Colonic mucosa (tissue), 4 donors: ENCODE measurements at places on chromosomes 3 and 15. TPM values are rescaled to one million over a fixed set of nuclear protein-coding genes. Genes with fewer than 3 reads are reported as not detected.

DNA sequence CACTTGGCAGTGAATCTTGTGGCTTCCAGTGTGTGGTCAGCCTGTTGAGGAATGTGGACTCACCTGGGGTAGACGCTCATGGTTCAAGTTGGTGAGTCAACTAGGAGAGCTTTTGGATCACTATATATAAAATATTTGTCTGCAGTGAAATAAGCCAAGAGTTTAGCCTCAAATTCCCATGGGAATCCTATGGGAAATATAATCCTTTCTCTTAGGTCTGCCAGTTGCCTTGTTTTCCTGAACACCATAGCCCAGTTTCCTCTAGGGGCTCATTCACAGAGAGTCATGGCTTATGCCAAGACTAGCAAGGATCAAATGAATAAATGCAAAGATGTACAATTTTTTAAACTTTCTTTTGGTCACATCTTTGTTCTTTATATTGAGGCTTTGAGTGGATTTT is 100.1 kb upstream of the NPHP3 start:
- no peak for DNase-seq

GRCh38 chr3:11907667-11908660 is 61.3 kb upstream of the TAMM41 start:
- no peak for DNase-seq

The GHSR gene
- not detected for total RNA-seq

DNA sequence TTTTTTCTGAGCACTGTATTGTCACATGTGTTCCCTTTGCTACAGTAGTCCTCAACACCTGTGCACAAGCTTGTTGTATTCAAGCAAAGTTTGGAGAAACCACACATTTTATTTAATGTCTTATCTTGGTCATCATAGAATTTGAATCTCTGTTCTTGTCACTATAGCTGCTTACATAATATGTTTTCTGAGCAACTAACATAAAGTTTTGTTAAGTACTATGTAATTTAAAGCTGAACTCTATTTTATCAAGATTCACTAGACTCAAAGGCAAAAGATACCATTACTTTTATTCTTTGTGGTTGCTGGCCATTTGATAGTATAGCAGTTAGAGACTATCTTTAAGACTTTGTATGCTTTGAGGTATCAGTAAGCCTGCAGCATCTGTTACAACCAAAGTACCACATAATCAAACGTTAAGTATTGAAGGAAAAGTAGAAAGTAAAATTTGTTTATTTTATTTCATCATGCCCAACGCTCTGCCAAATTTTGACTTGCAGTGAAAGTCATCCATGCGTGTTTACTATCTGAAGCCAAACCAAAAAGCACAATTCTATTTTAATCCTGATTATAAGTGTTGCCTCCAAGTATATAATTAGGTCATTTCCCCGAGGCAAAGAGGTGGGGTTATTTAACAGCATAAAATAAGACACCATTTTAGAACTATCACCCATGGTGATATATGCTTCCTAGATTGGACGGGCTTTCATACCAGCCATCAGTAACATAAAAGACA is 10.3 kb upstream of the ABHD10 start:
- no peak for DNase-seq

- DNase-seq = peak; percentile 51
Observed at GRCh38 chr15:80152896-80153876, at the start of gene FAH. Gene FAH (plus strand): TSS chr15:80152999. CDS start chr15:80153055, 56 bp downstream.

DNA sequence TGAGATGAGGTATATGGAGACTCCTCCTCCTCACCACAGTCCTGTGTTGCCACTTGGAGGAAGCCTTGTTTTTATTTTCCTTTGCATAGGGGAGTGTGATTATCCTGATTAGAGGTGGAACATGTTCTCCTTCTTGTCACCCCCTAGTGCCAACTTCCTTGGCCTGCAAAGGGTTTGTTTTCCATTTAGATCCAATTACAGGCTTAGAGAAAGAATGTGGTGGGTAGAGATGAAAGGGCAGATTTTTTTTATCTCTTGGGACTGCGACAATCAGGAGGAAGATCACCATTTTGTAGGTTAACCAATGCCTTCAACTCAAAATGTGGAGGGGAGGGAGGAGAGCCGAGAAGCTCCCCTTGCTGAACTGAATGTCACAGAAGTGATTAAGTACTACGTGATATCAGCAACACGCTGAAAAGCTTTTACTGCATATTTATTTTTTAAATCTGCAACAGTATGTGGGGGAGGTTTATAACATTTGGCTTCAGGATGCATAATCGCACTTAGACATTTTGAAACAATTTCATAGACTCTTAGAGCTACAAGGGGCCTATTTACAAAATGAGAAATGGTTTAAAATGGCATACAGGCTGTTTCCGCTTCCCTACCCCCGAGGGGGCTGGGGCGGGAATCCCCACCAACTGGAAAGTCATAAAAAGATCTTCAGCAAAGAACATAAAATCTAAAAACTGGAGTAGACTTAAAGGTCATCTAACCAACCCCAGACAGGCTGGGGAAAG is 2.4 kb downstream of the LMCD1 start:
- no peak for DNase-seq

The WDR48 gene
- total RNA-seq = 51.2 TPM

The CLDN16 gene
- not detected for total RNA-seq

- no peak for DNase-seq
Observed at GRCh38 chr15:36605604-36606263, 26.3 kb downstream of the CDIN1 start.

DNA sequence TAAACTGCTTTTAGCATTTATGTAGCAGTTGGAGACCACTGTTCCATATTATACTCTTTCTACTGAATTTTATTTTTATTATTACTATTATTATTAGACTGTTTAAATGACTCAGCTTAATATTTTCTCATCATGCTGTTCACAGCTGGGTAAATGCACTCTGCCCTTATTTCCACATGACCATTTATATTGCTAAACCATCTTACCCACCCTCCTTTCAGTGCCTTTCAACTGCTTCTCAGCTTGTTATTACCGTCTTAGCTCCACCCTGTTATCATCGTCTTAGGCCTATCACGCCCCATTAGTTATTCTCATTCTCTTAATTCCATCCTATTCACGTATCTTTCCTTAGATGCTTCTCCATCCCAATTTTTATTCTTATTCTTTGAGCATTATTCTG is 212.6 kb downstream of the GAP43 start:
- DNase-seq = no peak

The OSTN gene
- total RNA-seq = not detected

DNA sequence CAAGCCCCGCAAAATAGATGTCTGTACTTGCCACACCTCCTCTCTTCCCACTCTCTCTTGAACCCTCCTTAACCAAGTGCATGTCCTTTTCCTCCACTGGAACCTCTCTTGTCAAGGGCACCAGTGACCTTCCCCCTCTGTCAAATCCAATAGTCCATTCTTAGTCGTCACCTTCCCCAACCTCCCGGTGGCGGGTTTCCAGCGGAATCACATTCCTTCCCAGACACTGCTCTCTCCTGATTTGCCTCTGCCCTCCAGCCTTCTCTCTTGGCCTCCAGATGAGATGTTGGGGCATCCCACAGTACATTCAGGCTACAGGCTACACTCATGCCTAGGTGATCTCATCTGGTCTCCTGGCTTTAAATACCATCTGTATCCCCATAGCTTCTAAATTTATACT is 31.1 kb downstream of the SCN5A start:
- no peak for DNase-seq

DNA sequence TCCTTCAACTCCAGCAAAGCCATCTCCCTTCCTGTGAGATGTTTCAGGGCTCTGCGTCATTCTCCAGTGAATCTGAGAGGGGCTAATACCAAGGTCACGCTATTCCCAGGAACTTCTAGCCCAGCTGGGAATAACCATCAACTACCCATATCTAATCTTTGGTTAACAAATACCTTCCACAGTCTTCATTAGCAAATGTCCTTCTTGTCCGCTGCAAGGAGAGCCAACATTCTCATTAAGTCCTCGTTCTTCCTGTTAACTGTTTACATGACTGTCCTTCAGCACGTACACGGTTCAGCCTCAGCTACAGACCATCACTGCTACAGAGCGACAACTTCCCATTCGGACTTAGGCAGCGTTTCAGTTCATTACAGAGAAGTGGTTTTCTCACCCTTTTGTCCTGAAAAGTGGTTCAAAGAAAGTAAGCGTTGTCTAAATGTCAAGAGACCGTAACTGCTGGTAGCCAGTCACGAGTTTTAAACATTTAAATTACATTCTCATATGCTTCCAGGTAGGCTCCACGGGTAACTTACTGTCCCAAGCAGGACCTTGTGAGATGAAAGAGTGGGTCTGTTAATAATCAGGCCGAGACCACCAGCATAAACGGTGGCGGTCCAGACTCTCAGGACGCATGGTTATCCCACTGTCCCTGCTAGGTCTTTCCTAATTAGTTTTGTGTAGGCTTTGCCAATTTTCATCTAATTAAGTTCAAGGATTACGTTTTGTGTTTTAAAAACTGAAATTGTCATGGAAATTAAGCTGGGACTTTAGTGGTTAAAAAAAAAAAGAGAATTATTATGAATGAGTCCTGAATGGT is 63.8 kb downstream of the CHSY1 start:
- no peak for DNase-seq

GRCh38 chr3:4551794-4552442 is 58.8 kb downstream of the ITPR1 start:
- DNase-seq = no peak

The TRIM71 gene
- total RNA-seq = not detected

The NME9 gene
- total RNA-seq = not detected

The CHAC1 gene
- total RNA-seq = 20.9 TPM

GRCh38 chr3:160331127-160331937 is 67.7 kb downstream of the IFT80 start:
- DNase-seq = no peak

GRCh38 chr15:70589728-70590127 is 173.6 kb downstream of the UACA start:
- DNase-seq = no peak

- DNase-seq = no peak
Observed at GRCh38 chr3:52243791-52244628, 1.5 kb upstream of the PPM1M start.

DNA sequence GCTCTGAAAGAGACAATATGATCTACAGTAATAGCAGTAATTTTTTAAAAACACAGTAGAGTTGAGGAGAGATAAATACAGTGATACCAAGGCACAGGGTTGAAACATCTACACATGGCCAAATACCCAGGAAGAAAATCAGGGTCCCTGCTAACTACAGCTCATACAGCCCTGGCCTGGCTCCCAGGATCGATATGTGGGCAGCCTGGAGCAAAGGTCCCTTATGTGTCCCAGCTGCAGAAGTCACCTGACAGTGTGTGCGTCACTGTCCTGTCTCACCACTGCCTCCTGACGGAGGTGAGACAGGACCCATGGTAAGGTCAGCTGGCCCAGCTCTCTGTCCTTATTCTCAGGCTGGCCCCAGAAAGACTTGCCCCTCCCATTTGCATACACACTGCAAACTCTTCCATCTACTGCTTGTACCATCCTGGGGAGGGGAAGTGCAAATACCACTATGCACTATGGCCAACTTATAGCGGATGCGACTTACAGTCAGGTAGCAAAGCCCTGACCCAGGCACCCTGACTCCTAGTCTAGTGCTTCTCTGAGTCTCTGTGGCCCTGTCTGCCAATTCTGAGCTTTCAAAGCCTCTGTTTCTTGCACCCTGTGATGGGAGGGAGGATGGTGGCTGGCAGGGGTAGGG is 22.0 kb upstream of the BCL2L10 start:
- DNase-seq = no peak
